ENCODE measurements at places on chromosomes 16 and 17.

GRCh38 chr16:11597235-11598095 lies 10.7 kb upstream of the LITAF start:
- DNase-seq, result no peak

GRCh38 chr16:55832425-55832772 lies 497 bp downstream of the CES1 start:
- DNase-seq, result no peak

GRCh38 chr16:63200940-63201339 lies 1164.7 kb upstream of the CDH8 start:
- DNase-seq, result no peak

DNA sequence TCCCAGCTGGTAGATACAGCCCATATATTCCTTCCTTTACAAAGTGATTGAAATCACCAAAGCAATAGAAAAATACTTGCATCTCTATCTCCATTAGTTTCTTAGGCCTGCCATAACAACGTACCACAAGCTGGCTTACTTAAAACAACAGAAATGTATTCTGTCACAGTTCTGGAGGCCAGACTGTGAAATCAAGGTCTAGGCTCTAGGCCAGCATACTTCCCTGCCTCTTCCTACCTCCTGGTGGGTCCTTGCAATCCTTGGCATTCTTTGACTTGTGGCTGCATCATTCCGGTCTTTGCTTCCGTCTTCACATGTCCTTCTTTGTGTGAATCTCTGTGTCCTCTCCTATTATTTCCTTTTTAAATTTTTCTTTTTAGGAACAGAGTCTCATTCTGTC lies 62.5 kb downstream of the ERCC4 start:
- no peak for DNase-seq

DNA sequence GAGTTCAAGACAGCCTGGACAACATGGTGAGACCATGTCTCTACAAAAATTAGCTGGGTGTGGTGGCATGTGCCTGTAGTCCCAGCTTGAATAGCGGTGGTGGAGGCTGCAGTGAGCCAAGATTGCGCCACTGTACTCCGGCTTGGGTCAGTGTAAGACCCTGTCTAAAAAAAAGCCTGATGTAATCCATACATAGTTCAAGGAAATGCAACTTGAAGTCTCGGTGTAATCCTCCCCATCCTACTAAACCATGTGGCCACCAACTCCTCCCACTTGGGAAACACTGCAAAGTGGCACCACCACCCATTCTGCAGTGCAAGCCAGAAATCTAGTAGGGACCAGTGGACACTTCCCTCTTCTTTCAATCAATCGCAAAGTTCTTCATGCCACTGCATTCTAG lies 5.4 kb upstream of the KPNB1 start:
- DNase-seq, result no peak

GRCh38 chr17:35252651-35253050 lies 9.8 kb downstream of the SLFN5 start:
- no peak for DNase-seq

DNA sequence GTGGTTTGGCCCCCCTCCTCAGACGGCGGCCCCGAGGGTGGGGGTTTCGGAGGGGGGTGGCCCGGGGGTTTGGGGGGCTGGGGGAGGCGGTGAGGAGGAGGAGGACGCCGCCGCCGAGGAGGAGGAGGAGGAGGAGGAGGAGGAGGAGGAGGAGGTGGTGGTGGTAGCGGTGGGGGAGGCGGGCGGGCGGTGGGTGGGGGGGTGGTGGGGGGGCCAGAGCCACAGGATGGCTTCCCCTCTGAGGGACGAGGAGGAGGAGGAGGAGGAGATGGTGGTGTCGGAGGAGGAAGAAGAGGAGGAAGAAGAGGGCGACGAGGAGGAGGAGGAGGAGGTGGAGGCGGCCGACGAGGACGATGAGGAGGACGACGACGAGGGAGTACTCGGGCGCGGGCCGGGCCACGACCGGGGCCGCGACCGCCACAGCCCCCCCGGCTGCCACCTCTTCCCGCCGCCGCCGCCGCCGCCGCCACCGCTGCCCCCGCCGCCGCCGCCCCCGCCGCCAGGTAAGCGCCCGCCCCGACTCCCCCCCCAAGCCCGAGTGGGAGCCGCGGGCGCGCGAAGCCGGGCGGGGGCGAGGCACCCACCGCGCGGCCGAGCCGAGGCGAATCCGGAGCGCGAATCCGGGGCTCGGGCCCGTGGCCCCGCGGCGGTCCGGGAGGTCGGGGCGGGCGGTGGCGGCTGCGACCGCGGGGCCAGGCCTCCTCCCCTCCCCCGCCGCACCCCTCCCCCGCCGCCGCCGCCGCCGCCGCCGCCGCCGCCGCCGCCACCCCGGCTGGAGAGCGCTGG lies 3.8 kb upstream of the CHD3 start:
- peak; percentile 53 for DNase-seq

GRCh38 chr16:59355704-59356103 lies 621.6 kb upstream of the GOT2 start:
- no peak for DNase-seq

Data from activated T-cell treated with anti-CD3 and anti-CD28 coated beads, Interleukin-2, amount 50 U/mL, for 48 hours (primary cell).